NCI-H146 (cell line): ENCODE measurements at places on chromosomes 5 and 9.

GRCh38 chr9:92947268-92948037, at the start of gene FGD3:
FGD3 (plus strand) TSS chr9:92947523; CDS start chr9:92976257, 28,734 bp downstream.
- DNase-seq, result peak; percentile 88

GRCh38 chr5:144141585-144141984, 28.9 kb downstream of the YIPF5 start:
- no peak for DNase-seq

- no peak for DNase-seq
Measured at GRCh38 chr5:150156027-150156368, 353 bp upstream of the PDGFRB start.

DNA sequence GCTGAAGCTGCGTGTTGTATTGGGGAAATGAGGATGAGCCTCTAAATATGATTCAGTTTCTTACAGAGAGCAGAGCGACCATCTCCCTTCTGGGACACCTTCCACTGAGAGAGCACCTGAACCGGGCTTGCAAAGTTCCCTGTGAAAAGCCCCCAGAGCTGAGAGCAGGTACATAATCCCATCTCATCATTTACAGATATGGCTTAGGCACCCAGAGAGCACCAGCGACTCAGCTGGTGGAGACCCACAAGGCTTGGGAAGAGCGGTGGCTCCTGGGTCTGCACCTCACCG, 324.3 kb upstream of the IRX4 start:
- no peak for DNase-seq

GRCh38 chr5:100424017-100424416, 111.2 kb upstream of the FAM174A start:
- DNase-seq, result no peak

GRCh38 chr5:84478603-84479002, 93.9 kb upstream of the EDIL3 start:
- no peak for DNase-seq

DNA sequence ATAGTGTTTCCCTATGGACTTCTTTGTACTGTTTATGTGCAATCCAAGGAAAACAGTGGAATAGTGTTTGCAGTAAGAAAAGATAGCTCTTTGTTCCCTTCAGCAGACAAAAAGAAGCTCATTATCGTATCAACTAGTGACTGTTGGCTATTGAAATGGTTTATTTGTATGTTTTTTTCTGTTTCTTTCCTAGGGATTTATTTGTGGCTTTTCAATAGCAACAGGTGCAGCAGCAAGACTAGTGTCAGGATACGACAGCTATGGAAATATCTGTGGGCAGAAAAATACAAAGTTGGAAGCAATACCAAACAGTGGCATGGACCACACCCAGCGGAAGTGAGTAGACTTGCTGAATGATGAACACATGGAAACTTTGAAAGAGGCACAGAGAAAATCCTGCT, 65.1 kb downstream of the SLC44A1 start:
- peak; percentile 7 for DNase-seq

DNA sequence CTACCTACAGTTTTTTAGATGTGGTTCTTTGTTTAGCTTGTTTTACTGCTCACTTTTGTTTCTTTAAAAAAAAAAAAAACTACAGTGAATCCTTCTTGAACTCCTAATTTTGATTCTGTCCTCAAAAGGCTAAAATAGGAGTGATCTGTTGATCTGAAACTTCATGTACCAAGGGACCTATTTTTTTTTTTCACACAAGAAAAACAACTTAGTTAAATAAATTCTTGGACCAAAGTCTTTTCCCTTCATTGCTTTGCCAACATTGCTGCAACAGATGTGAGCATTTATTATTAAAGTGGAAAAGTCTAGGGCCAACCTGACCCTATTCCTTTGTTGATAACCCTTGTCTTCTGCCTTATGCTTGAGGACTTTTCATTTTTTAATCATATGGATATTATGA, 236.8 kb downstream of the ARHGEF28 start:
- DNase-seq, result no peak

GRCh38 chr5:66717455-66718373, 121.5 kb downstream of the MAST4 start:
- peak; percentile 74 for DNase-seq

- no peak for DNase-seq
Measured at GRCh38 chr9:136860529-136860928, 5.6 kb downstream of the EDF1 start.

DNA sequence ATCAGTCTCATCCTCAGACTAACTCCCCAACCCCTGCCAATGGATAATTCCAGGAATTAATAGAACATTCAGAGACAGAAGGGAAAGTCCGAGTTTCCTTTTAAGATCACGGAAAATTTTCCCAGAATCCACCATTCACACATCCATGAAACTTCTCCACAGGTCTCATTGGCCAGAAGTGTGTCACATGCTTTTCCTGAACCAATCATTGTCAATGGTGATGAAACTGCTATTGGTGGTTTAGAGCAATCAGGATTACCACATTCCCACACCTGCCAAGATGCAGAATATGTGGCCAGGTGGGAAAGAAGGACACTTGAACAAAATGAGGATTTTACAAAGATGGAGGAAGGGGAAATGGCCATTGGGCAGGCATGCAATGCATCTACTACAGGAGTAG, 29.3 kb upstream of the SNX2 start:
- no peak for DNase-seq

- DNase-seq, result no peak
Measured at GRCh38 chr9:122336866-122337555, 33.8 kb upstream of the PTGS1 start.

GRCh38 chr9:131271506-131271931, 4.8 kb downstream of the FAM78A start:
- no peak for DNase-seq

DNA sequence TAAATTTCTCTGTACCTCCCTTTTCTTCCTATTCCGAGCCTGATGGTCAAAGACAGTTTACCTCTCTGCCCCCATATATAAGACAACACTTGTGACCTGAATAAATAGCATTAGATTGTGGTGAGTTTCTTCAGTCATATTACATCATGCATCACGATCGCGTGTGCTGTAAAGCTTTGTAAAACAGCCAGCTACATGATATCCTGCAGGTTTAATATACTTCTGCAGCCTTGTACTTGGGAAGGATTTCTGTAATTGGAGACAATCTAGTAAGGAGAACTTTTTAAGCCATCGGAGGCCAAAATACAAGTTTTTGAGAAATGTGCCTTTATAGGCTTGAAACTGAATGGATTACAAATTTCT, 711.8 kb upstream of the WWC1 start:
- no peak for DNase-seq

GRCh38 chr9:23746317-23746716, 79.7 kb downstream of the ELAVL2 start:
- no peak for DNase-seq

- no peak for DNase-seq
Measured at GRCh38 chr5:55994495-55994997, at the start of gene IL6ST. IL6ST (minus strand) TSS chr5:55994963; CDS start chr5:55976278, 18,685 bp downstream.

DNA sequence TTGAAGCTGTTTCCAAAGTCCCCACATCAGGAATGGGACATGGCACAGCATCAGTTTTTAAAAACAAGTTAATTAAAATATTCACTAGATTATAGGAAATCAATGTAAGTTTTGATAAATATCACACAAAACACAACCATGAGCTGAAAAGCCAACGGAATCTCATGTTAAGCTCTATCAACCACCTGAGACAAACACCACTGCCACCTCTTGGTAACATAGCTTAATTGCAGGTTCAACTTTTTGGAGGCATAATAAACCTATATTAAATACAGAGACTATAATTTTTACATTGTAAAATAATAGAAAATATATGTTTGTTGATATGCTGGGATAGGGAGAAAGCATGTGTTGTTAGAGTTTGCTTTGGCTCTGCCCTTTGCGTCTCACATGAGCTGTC, 126.1 kb downstream of the SV2C start:
- no peak for DNase-seq

DNA sequence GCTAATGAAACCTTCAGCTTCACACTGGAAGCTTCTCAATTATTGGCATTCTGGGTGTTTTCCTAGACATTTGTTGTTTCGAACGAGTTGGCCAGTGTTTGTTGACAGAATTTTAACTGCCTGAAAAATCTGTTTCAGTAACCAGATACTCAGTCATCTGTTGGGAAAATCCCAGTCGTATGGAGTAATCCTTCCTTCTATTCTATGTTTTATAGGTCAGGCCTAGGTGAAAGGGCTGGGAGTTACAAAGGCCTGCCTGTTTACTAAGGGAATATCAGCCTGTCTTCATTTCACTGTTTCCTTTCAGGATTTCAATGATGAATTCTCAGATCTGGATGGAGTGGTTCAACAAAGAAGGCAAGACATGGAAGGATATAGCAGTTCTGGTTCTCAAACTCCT, 59.9 kb downstream of the GRAMD2B start:
- DNase-seq, result no peak

DNA sequence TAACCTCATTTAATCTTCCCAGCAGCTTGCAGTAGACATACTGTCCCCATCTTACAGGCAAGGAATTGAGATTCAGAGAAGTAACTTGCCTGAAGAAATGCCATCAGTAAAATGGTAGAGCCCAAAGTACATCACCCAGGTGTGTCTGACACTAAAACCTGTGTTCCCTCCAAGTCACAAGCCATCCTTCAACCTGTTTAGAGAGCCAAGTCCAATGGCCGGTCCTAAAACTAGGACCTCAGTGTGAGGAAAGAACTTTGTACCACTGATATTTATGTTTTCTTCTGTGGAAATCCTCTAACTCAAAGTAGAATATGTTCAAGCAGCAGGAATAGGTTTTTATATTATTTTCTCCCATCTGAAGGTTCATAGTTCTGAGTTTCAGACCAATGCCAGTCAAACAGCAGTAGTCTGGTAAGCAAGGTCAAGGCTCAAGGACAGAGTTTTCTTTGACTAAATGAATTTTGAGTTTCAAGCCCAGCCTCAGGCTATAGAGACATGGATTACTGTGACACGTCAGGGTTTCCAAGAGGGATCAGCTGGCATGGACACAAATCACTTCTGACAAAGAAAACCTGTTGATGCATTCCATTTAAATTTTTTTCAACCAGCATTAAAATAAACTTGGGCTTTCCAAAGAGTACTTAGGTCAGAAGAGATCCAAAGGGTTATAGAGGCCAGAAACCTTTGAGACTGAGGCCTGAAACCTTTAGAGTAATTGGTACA, 80.9 kb upstream of the PLPP6 start:
- DNase-seq, result no peak

GRCh38 chr9:74645007-74645639, 148.0 kb downstream of the RORB start:
- DNase-seq, result no peak

DNA sequence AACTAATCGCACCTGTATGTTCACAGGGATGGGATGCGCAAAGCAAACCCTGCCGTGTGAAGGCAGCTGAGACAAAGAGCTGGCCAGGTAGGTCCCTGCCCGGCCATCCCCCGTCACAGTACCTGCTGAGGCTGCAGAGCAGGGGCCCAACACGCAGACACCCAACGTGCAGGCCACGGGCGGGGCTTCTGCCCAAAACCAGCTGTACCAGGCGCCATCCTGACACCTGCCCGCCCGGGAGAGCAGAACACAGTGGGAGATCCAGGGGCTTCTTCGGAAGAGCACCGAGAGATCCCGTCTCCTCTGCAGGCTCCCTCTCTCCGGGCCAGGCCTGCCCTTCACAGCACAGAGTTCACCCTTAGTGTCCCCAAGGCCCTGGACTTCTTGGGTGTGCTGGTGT, 28.4 kb downstream of the ABO start:
- no peak for DNase-seq

GRCh38 chr5:44945743-44946142, 137.0 kb downstream of the MRPS30 start:
- no peak for DNase-seq

- no peak for DNase-seq
Measured at GRCh38 chr5:102802708-102803458, 47.8 kb downstream of the PAM start.

DNA sequence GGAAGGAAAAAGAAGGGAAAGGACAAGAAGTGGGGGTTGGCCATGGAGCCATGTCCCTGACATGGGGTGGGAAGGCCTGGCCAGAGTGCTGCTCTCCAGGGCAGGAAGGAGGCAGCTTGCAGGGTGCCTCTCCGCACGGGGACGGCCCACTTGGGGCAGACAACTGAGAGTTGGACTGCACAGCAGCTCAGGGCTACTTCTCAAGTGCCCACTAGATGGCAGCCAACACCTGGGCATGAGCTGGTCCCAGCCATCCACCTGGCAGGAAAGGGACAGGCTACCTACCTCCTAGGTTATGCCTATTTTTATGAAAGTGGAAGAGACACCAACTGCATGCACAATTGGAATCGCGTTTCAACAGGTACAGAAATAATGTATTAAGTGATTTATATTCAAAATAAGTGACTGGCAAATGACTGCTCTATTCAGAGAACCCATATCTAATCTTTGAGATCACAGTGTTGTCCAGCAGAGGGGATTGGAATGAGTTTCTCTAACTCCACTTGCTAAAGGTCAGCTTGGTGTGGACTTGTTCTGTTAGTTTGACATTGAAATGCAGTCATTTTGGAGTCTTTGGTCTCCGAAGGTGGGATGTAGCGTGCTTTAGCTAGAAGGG, 113.4 kb downstream of the SYK start:
- DNase-seq, result peak; percentile 55

DNA sequence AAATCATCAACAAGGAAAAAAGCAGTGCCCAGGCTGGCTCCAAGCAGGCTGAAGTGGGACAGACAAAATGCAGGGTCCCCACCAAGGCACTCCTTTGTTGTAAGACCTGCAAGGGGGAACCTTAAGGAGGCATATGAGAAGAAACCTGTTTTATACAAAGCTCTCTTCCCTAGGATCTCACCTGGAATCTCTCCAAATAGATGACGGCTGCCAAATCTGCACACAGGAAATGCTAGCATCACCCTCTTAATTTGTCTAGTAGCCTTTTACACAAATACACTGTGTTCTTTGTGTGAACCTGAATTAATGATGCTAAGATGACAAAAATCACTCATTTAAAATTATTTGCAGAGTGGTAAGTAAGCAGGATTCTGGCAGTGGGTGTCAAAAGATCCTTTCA, 280.2 kb downstream of the SPOCK1 start:
- DNase-seq, result no peak

DNA sequence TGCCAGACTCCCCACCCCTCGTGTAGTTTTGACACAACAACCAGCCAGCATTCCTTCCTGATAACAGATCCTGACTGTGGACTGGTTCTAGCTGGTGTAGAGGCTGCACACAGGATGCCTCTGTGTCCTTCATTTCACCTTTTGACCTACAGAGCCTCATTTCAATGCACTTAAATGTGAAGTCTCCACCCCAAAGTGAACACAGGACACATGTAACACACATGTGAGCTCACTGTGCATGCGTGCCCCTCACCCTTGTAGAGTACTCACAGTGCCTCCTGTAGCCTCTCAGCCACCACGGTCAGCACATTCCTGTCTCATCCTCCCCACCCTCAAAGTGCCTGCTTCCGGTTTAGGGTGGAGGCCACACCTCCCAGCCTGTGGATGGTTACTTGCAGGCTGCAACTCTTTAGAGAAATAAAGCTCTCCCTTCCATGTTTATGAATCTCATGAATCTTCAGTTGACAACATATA, 11.6 kb upstream of the NKD2 start:
- DNase-seq, result no peak

GRCh38 chr5:155728146-155728856, 598.7 kb upstream of the SGCD start:
- DNase-seq, result peak; percentile 56

DNA sequence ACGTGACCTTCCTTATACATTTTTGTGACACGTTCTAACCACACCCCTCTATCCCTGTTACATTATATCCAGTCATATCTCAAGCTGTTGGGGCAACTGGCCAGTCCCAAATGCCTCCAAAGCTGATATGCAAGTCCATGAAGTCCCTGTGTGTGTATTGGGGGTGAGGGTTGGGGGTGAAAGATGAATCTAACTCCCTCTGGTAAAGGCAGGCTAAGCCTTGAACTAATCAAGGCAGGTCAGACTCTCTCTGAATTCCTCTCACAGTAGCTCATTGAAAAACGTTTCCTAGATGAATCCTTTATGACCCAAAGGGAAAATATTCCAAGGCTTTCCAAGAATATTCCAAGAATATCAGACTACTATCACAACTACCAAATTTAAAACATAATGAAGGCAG, 174.4 kb downstream of the MUSK start:
- DNase-seq, result no peak
